Esophagus mucosa (tissue), 1 donor: ENCODE measurements at places on chromosomes 2 and 18.

DNA sequence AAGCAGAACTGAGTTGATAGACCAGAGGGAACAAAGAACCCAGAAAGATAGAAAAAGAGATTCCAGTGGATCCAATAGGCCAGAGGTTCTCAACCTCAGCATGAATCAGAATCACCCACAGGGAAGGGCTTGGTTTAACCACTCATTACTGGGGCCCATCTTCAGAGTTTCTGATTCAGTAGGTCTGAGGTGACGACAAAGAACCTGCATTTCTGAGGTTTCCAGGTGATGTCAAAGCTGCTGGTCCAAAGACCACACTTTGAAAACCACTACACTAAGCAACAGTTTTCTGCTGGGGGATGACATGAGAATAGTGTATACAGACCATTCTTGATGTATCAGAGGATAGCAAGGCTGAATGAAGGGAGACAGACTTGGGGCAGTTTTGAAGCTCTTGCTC lies 296.9 kb upstream of the STON1 start:
- no peak for ATAC-seq

DNA sequence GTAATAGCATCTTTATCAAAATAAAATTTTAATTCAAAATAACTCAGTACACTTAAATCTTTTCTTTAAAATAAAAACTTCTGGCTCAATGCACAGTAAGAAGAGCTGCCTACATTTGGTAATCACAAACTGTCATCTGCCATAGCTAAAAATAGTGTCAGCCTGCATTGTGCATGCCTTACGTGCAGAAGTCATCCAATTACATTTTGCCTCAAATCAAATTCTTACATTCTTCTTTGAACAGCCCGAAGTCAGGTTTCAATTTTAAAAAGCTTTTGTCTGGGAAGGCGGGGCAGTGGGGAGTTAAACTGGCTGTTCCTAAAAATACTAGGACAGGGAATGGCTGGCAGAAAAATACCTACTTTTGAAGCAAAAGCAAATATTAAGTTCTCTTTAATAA lies 51.1 kb downstream of the RTN4 start:
- ATAC-seq, result peak; percentile 42

DNA sequence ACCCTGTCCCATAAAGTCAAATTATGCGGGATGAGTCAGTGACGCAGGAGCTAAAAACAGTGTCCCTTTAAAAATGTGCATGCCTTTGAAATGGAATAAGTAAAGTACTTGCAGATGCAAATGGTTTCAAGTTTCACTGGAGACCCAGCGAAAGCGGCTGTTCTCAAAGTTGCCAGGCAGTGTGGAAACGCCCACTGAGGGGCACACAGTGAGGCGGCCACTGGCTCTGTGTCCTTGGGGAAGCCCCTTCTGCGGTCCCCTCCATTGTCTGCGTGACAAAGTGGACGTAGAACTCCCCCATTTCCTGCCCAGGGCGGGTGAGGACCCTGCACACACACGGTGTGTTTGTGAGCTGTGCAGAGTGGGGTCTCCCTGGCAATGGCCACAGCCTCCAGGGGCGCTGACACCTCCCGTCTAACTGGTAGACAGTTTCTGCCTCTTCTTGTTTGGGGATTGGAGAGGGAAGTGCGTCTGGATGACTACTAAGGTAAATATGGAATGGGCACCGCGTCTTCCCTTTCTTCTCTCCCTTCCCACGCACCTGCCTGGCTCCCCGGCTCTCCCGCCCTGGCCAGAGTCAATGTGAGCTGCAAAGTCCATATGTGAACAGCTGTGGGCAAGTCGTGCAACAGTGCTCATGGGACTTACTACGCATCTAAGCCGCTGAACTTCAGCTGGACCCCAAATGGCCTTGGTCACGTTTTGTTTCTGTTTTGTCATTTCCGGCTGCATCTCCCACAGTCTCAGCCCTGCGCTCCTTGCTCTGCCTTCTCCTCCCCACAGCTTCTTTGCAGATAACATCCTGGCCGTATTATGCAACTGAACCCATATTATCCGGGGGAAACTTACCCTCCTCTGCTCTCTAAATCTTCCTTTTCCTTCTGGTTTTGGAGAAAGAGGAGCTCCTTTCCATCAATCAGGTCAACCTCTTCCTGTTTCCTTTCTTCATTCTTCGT lies 33.7 kb upstream of the ZNF516 start:
- peak; percentile 20 for ATAC-seq

DNA sequence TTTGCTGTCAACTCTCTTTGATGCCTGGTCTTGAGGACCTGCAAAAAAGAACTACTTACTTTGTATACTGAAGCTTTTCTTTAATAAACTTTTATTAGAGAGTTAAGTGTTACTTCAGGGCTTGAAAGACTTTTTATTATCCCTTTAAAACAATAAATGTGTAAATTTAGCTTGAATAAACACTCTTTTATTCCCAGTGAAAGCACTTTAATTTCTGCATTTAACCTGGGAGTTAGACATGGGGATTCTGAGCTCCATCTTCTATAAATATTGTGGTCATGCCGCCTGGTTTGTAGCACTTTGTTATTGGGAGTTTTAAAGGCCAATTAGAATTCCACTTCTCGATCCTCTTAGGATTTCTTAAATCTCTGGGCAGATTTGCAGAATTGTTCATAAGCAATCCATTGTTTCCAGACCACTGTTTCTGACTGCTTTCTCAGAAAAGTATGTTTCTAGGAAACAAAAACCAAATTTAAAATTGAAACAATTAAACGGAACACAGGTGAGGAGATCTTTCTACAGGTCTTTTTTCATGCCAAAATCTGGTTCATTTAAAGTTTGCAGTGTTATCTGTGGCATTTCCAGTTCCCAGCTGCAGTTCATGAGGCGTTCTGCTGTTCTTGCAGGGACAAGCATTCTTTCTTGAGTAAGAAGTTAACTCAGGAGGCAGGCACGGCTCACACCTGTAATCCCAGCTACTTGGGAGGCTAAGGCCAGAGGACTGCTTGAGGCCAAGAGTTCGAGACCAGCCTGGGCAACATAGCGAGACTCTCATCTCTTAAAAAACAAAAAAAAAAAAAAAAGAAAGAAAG lies 18.1 kb upstream of the E2F6 start:
- no peak for ATAC-seq

DNA sequence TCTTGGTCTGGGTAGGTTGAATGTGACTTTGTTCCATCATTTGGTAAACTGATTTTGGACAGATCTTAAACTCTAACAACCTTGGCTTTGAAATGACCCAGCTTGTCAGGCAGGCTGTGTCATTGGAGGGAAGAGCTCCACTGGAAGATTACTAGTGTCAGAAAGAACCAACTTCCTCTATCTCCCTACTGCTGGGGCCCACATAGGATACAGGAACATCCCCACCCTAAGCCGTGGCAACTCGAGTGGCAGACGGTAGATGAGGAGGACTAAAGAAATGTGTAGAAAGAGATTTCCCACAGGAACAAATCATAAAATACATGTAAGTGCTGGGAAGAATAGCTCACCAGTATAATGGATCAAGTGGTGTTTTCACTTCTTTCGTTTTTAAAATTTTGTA lies 4.3 kb upstream of the G6PC2 start:
- no peak for ATAC-seq

DNA sequence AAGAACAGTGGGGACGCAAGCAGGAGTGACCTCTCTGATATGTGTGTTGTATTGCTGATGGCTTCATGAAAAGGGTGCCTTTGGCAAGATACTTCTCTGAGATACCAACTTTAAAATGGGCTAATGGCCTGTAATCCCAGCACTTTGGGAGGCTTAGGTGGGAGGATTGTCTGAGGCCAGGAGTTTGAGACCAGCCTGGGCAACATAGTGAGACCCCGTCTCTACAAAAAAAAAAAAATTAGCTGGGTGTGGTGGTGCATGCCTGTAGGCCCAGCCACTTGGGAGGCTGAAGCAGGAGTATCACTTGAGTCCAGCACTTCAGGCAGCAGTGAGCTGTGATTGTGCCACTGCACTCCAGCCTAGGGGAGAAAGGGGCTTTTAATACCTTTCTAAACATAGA lies 9.8 kb downstream of the BIRC6 start:
- no peak for ATAC-seq

- ATAC-seq, result no peak
Measured at GRCh38 chr2:66566726-66567399, 131.9 kb downstream of the MEIS1 start.

DNA sequence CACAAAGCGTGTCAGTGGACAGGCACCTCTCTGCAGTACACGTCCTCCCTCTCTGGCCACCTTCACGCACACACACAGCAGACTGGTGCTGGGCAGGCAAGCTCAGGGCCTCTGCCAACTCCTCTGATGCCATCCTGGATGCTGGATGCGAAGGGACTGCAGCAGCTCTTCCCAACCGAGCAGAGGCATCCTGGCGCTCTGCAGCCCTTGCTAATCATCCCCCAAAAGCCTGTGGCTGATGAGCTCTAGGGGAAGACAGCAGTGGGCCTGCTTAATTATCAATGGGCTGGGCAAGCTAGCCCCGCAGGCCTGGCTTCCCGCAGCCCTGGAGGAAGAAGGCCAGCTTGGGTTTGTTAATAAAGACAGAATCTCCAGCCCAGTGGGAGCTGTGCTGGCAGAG lies 71.3 kb upstream of the TEX51 start:
- ATAC-seq, result no peak

DNA sequence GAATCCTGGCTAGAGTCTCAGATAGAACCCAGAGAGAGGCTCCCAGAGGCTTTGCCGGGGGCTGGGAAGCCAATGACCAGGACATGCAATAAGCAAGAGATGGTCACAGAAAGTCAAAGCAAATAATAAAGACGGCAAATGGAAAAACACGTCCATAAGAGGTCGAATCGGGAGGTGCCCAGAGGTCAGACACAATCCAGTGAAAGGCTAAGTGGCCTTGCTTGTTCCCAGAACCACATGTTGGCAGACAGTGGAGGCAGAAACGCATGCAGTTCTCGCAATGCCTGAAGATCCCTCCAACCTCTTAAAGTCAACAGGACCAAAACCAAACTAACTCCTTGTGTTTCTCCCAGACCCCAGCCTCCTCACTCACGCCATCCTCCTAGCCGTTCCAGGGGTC lies 3.0 kb downstream of the CYB5A start:
- no peak for ATAC-seq

- no peak for ATAC-seq
Measured at GRCh38 chr2:196076778-196077568, 8.3 kb upstream of the DNAH7 start.

GRCh38 chr2:145563741-145564615 lies 1044.1 kb upstream of the ZEB2 start:
- peak; percentile 97 for ATAC-seq

- no peak for ATAC-seq
Measured at GRCh38 chr18:23587220-23587642, 925 bp upstream of the NPC1 start.

- no peak for ATAC-seq
Measured at GRCh38 chr2:221569425-221569845, 2.7 kb downstream of the EPHA4 start.

DNA sequence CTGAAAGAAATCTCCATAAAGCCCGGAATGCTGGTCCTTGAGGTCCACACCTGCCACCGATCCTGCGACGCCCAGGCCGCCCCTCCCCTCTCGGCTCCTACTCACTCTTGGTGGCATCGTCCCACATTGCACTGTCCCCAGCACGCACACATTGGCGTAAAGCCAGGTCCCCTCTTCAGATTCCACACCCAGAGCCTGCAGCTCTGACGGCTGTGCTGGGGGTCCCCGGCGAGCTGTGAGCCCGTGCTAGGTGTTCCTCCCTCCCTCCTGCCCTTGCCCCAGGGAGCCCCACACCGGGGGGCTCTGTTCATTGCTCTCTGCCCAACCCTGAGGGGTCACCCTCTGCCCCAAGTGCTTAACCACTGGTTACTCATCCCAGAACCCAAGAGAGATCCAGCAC lies 8.5 kb downstream of the TPO start:
- ATAC-seq, result no peak

- ATAC-seq, result no peak
Measured at GRCh38 chr2:188956961-188957360, 17.2 kb upstream of the COL3A1 start.

- no peak for ATAC-seq
Measured at GRCh38 chr2:158775273-158776027, 19.7 kb upstream of the DAPL1 start.

DNA sequence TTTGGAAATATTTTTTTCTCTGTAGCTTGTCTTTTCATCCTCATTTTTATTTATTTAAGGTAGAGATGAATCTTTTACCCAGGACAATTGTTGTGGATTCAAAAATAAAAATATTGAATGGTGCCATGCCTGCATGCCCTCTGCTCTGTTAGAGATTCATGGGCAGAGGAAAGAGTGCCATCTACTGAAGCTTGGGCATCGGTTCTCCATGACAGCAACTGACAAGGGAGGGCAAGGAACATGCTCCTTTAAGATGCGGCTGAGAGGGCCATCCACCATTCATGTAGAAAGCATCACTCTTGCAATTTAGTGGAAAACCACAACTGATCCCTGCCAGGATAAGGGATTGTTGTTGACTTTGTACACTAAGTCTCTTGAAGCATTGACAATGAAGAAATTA lies 79.9 kb downstream of the PARD3B start:
- ATAC-seq, result no peak

GRCh38 chr2:201839727-201840126 lies 33.4 kb downstream of the CDK15 start:
- no peak for ATAC-seq

- ATAC-seq, result peak; percentile 97
Measured at GRCh38 chr2:168583710-168584521, 127.8 kb downstream of the CERS6 start.

DNA sequence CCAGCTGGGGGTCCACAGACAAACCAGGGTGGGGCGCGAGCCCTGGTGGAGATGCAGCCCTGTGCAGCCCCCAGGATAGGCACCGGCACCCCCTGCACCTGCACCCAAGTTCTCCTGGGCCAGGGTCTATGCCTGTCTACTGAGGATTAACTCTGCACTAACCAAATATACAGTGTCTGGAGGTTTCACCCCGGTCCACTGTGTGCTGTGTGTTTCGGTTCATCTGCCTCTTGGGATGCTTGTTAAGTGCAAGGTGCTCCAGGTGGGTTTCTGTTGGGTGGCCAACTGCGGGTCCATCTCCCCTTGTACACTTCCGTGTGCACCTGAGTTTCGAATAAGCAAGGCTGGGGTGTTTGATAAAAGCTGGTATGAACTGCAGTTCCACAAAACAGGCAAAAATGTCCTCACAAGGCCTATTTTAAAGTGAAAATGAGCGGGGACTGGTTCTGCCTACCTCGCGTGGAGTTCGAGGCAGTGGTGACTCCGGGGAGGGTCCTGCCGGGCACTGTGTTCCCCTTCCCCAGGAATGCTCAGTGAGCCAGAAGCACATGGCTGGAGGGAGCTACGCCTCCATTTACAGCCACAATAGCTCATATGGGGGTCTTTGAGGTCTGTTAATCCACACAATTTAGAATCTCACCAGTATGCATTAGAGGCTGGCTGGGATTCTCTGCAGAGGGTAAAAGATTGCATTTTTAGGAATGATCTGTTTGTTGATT lies 70.7 kb downstream of the EDAR start:
- no peak for ATAC-seq

DNA sequence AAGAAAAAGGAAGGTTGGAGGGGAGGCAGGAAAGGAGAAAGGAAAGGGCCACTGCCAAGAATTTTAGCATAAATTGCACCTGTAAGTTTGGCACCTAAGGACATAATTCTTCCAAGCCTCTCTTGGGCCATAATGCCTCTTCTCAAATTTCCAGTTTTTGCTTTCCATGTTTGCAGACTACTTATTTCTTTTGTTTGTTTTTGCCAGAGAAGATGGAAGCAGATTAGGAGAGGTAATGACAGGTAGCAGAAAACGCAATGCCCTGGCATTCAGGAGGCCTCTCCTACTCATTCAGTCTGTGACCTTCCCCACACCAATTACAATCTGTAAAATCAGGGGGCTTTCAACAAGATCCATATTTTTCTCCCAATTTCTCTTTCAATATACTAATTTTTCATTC lies 56.8 kb downstream of the MRPL33 start:
- no peak for ATAC-seq
